ENCODE measurements at places on chromosomes 3 and 15.

- H3K36me3 ChIP-seq, result no peaks in the 10 kb centered on the region
- H3K4me3 ChIP-seq, result no peak overlapping the region
- no peak for DNase-seq
- H3K27ac ChIP-seq, result no peak overlapping the region
Observed at GRCh38 chr3:107977221-107978130, 113.4 kb downstream of the CD47 start.

DNA sequence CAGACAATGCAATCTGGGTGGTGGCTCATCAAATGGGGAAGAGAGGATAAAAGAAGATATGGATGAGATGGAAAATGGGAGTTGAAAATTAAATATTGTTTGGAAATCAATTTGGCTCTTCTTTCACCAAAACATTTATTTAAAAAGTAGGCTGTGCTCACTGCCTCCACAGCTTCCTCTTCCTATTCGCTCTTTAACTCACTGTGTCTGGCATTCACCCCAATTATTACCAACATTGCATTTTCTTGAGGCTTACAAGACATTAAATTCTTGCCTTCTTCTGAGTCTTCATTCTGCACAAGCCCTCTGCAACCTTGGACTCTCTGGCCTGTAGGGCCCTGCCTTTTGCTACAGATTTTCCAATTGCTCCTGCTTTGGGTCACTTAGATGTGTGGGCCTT is 52.9 kb upstream of the TSPAN3 start:
- H3K4me3 ChIP-seq, result no peak overlapping the region
- H3K36me3 ChIP-seq, result no peaks in the 10 kb centered on the region
- no peaks in the 10 kb centered on the region for H3K27me3 ChIP-seq
- DNase-seq, result no peak

GRCh38 chr3:14462738-14463137 is 60.3 kb downstream of the SLC6A6 start:
- DNase-seq, result no peak
- H3K27me3 ChIP-seq, result no peaks in the 10 kb centered on the region
- peaks cover 9% of the 10 kb centered on the region for H3K36me3 ChIP-seq
- H3K27ac ChIP-seq, result no peak overlapping the region

DNA sequence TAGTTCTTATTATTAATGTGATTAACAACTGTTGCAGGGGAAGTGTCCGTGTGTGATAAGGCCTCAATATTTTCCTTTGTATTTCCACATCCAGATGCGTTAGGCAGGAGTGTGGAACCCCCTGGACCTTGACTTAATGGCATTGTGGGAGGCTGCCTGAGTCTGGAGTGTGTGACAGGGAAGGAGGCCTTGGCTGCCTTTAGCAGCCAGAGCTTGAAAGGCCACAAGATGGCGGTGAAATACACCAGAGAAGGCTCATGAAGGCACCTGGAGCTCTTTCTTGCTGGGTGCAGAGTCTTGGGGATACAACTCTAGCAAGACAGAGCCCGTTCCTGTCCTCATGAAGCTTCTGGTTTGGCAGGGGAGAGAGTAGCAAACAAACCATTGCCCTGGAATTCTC is 36.9 kb downstream of the POLR2M start:
- H3K36me3 ChIP-seq, result no peaks in the 10 kb centered on the region
- DNase-seq, result no peak
- H3K27me3 ChIP-seq, result no peaks in the 10 kb centered on the region
- H3K4me3 ChIP-seq, result no peak overlapping the region
- H3K4me1 ChIP-seq, result peaks cover 33% of the 10 kb centered on the region
- H3K27ac ChIP-seq, result no peak overlapping the region

- no peaks in the 10 kb centered on the region for H3K27me3 ChIP-seq
- H3K36me3 ChIP-seq, result peaks cover 11% of the 10 kb centered on the region
- H3K4me3 ChIP-seq, result no peak overlapping the region
Observed at GRCh38 chr3:134579141-134579665, 71.6 kb downstream of the KY start.

GRCh38 chr3:112374333-112374734 is 41.4 kb downstream of the CD200 start:
- no peak for DNase-seq
- H3K36me3 ChIP-seq, result peaks cover 5% of the 10 kb centered on the region
- no peaks in the 10 kb centered on the region for H3K27me3 ChIP-seq
- H3K27ac ChIP-seq, result no peak overlapping the region
- peaks cover 28% of the 10 kb centered on the region for H3K4me1 ChIP-seq

DNA sequence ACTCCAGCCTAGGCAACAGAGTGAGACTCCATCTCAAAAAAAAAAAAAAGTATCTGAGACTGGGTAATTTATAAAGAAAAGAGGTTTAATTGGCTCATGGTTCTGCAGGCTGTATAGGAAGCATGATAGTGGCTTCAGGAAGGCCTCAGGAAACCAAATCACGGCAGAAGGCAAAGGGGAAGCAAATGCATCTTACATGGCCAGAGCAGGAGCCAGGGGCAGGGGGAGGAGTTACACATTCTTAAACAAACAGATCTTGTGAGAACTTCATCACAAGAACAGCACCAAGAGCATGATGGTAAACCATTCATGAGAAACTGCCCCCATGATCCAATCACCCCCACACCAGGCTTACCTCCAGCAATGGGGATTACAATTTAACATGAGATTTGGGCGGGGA is 37.2 kb downstream of the ACAP2 start:
- H3K4me1 ChIP-seq, result no peaks in the 10 kb centered on the region
- H3K4me3 ChIP-seq, result no peak overlapping the region
- H3K27ac ChIP-seq, result no peak overlapping the region
- DNase-seq, result no peak
